ENCODE measurements at places on chromosomes 3 and 15.

DNA sequence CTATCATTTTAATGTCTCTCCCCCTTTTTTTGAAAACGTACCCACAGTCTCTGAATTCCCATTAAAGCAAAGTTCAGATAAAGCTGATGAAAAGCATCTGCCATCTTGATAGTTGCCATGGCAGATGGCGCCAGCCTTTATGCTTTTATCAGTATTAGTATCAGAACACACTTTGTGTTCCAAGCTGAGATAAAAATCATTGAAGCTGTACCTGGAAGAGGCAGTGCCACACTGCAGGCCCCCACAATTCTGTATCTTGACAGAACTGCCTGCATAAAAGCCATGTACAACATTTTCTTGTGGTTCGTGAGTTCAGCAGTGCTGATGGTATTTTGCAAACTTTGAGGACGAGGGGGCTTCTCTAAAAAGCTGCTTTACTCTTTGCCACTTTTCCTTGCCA, 311.7 kb downstream of the SATB1 start:
- no peak for DNase-seq

- no peak for DNase-seq
These were observed 496.6 kb upstream of the NAALADL2 start for GRCh38 chr3:174362556-174362955.

GRCh38 chr15:53034767-53035245, 244.7 kb upstream of the ONECUT1 start:
- no peak for DNase-seq

GRCh38 chr3:44914936-44915335, 40.5 kb downstream of the TGM4 start:
- no peak for DNase-seq

- no peak for DNase-seq
These were observed 367.3 kb downstream of the NAALADL2 start for GRCh38 chr3:175226444-175226843.

DNA sequence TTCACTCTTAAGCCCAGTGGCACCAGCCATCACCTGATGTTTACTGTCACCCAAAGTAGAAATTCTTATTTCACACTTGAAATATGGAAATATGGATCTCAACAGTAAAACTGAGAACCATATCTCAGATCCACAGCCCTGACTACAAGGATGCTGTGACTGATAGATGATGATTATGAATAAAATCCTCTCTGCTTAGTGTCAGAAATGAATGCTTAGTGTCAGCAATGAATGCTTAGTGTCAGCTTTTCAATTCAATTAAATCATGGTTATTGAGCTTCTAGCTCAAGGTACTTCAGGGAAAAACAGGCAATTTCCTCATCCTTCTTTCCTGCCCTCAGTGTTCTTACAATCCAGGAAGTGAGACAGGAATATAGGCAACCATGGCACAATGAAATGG, 392.3 kb downstream of the LSAMP start:
- DNase-seq: no peak

DNA sequence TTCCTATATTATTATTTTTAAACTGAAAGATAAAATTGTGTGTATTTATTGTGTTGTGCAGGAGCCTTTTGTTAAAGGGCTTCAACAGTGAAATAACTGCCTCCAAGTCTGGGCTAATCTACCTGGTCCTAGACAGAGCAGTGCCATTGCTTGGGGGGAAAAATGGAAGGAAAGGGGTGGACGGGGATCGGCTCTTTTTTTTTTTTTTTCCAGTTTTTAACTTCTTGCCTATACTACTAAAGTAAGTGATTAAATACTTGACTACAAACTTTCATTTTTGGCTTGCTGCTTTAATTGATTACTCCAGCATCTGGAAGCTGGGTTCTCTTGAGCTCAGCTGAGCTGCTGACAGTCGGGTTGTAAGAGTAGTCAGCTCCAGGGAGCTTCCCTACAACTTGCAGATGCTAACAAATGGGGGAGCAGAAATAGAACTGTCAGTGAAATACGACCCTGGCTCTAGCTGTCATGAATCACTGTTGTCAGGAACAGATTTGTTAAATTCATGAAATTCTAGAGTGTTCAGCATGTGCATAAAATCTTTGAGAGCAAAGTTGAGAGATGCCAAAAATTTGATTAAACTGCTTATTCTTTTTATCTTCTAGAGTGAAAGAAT, 276.7 kb downstream of the ROBO1 start:
- DNase-seq: no peak

DNA sequence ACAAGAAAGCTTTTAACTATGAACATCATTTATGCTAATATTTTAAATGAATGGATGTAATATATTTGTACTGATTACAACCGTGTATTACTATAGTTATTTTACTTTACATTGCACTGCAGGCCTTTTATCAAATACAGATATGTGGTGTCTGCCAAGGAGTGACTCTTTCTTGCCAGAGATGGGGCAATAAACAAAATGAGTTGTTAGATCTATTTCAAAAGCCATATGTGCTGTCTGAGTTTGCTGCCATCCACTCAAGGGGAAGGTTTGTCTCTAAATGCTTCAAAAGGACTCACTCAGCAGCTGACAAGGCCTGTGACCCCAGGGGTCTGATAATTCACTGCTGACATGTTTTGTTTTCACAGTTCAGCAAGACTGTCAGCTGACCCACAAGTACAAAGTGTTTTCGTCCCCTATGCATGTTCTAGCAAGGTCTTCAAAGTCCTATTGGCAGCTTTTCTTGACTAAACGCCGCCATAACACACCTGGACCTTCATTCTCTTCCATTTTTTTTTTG, 41.3 kb upstream of the ZBED2 start:
- no peak for DNase-seq

DNA sequence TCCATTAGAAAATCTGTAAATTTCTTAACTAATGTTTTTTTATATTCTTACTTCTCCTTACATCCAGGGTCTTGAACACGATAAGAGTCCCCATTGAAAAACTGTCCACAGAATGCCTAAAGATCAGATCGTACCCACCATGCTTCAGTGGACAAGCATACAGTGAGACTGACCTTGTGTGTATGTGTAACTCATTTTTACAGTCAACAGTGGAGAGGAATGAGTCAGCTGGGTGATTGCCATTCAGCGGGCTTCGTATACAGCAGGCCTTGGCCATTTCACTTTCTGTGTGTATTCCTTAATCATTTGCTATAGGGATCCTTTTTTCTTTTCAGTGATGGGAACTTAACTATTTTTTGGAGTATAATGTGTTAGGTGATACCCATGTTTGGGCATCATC, 10.6 kb downstream of the PARP14 start:
- DNase-seq: no peak
